ENCODE measurements at places on chromosomes 5 and 9. TPM values are rescaled to one million over a fixed set of nuclear protein-coding genes. Genes with fewer than 3 reads are reported as not detected.

- DNase-seq: no peak
These were observed 26.5 kb upstream of the TRIM36 start for GRCh38 chr5:115196161-115196560.

GRCh38 chr5:156411185-156411613, 84.2 kb downstream of the SGCD start:
- DNase-seq: peak; percentile 86

SGTB gene
- 32.4 TPM for total RNA-seq

GRCh38 chr5:132486318-132487094, 4.1 kb downstream of the IRF1 start:
- DNase-seq: no peak

DNA sequence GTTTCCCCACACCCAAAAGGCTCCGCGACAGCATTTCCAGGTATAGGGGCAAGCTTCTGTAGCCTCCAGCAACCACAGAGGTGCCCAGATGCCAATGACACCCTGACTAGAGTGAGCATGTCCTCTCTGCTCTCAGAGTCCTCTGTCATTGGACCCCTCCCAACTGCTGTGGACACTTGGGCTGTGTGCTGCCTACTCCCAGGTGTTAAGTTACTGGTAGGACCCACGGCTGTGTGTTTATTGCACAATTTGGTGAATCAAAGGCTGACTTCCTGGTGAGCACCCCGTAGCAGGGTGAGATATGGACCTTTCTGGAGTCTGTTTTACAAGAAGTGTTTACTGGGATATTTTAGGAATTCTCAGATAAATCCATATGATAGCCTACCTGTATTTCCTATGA, 36.0 kb downstream of the SH3GL2 start:
- DNase-seq: no peak

DNA sequence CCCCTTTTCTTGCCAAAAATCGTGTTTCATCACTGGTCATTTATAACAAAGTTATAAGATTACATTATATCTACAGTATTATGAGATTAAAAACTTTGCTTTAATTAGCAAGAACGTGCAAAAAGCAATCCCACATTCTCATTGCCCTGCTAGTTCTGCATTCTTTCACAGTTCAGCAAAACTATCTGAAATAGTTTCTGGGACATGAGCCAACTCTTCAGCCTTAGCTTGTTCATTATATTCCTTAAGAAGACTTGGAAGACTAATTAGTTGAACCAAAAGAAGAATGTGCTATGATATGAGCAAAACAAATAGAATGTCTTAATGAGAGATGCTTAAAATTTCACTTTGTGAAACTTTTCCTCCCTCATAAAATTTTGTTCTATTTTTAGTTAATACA, 76.7 kb downstream of the ITGA1 start:
- DNase-seq: peak; percentile 83

GRCh38 chr5:178941361-178941760, 363 bp downstream of the ZNF454 start:
- DNase-seq: no peak

INSL6 gene
- not detected for total RNA-seq

DNA sequence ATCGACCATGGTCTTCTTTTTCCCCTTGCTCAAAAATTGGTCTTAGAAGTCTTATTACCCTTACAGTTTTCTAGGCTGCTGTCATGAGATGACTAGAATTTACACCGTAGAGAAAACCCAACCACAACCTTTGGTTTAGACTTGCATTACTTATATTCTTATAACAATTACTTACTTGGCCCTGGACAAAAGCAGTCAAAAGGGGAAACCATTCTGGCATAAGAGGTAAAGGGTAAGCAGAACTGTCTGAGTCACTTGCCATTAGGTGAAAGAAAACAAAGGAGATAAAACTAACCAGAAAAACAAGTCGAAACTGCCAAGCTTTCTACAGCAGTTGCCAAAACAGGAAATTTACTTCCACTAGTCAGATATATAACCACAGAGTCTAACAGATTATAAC, 17.9 kb downstream of the TMEM245 start:
- peak; percentile 54 for DNase-seq

SLC2A6 gene
- total RNA-seq: 5.6 TPM

JAKMIP2 gene
- total RNA-seq: 1.3 TPM

All from fibroblast of lung (primary cell).